ENCODE measurements at places on chromosomes 11 and 22. TPM values are rescaled to one million over a fixed set of nuclear protein-coding genes. Genes with fewer than 3 reads are reported as not detected.

DNA sequence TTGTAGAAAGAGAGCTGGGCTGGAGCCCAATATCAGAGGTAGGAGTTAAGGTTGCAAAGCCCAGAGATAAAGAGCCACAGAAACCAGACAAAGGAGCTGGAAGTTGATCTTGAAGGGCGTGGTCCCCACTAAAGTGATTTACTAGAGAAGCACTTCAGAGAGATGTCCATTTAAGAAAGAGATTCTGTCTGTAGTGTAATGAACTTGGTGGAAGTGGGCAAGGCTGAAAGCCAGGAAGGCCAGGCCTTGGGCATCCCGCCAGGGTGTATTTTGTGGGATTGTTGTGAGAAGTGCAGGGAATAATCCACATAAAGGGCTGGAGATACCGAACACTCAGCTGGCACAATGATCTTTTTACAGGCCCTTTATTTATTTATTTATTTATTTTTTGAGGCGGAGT lies 1398.8 kb downstream of the TBC1D22A start:
- no peak for DNase-seq

COA4 gene
- 102 TPM for total RNA-seq

OSM gene
- total RNA-seq, result 0.63 TPM

PRODH gene
- 1.7 TPM for total RNA-seq

EMID1 gene
- 0.33 TPM for total RNA-seq

GRCh38 chr11:70640408-70640807 lies 242.1 kb downstream of the CTTN start:
- DNase-seq, result no peak

MRGPRF gene
- total RNA-seq, result 10.8 TPM

GRCh38 chr11:124168796-124169195 lies 14.3 kb upstream of the OR10D3 start:
- no peak for DNase-seq

RGL4 gene
- not detected for total RNA-seq
